Progenitor cell of endocrine pancreas (in vitro differentiated cells): ENCODE measurements at places on chromosomes 5 and 9.

DNA sequence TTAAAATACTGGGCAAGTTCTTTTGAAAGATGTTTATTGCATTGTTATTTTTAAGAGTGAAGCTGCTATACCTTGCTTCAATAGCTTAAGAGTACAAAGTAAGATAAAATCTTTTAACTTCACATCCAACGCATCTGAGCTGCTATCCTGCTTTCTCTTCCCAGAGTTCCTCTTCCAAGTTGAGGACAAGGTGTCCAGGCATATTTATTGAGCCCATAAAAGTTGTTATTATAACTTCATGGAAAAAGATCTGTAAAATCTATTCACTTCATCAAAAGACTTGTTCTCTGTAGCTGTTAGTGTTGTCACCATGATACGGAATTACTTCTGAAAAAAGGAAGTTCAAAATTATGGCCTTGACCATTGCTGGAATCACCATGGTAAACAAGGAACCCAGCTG is 306.2 kb upstream of the ELAVL2 start:
- no peak for DNase-seq

GRCh38 chr5:60287174-60287771 is 393.7 kb upstream of the PDE4D start:
- no peak for DNase-seq

DNA sequence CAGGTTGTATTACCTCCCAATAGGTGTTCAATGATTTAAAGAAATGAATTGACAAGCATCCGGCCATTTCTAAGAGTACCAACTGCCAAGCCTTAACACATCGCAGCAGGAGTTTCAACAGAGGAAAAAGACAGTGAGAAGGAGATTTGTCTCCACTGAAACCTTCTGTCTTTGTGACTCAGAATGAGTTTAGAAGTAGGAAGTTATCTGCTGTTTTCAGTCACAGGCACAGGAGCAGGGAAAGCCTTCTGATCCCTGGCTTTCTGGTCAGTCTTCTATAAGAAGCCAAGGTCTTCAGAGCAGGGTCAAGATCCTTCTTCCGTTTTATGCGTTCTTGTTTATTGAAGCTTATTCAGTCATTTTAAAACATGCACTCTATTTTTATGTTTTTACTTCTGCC is 390.7 kb upstream of the PCSK5 start:
- no peak for DNase-seq

DNA sequence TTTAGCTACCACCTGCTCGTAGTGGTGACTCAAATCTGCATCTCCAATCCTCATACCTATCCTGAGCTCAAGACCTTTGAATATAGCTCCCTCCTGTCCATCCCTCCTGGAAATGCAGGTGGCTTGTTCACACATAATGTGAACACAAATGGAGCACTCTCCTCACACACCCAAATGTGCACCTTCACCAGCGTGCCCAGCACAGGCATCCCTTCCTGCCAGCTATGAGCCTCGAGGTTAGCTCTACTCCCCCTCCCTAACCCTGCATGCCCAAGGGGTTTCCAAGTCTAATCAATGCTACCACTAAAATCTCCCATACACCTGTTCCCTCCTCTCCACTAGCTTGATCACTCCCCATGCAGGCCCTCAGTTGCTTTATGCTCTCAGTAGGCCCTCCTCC is 2.2 kb upstream of the TGFBI start:
- no peak for DNase-seq

DNA sequence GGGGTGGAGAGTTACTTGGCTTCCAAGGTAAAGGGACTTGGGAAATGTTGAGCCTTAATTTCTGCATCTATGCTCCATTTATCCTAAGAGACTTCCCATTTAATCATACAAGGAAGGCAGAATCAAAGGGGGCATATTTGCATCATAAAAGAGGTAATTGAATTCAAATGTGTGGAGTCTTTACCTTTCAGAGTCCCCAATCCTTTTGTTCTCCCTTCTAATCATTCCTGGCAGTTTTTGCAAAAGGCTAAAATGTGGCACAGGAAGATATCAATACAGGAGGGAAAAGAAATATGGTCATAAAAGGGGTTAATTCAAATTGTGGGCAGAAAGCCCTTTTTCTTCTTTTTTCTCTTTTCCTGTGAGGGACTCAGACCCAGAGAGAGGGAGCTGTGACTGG is 69.5 kb downstream of the SFXN1 start:
- no peak for DNase-seq

DNA sequence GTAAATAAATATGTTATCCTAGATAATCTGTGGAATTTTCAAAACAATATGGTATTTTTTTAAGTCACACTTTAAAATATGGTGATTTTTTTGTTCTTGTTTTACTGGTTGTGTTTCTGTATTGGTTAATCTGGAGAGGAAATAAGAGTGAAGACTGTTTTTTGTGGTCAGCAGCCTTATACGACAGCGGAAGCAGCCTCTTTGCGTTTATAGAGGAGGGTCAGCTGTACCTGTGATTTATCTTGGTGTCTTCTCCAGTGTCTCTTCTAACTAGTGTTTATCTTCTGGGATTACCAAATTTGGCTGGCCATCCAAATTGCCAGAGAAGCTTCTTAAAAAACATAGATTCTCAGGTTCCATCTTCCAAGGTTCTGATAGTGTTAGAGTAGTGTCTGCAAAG is 58.7 kb downstream of the ICE1 start:
- DNase-seq, result no peak

DNA sequence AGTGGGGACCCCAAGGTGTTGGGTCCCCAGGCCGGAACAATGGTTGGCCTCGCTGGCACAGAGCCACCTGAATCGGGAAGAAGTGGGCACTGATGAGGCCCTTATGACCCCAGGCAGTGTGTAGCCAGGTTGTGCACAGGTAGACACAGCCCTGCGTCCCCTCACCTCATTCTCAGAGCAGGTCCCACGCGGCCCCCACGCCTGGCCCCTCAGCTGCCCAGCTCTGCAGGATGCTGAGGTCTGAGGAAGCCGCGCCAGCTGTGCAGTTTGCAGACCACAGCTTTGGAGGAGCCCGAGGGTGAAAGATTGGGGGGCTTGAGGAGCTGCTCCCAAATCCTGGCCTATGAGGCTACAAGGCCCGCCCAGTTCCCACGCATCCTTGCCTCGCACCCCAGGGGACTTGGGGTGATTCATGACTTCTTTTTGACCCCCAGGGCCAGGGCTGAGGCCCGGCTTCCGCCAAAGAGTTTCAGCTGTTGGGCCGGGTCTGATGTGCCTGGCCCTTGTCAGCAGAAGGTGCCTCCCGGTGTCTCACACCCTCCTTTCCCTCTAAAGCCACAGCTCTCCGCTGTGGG is 87.8 kb upstream of the PHYKPL start:
- DNase-seq, result no peak

DNA sequence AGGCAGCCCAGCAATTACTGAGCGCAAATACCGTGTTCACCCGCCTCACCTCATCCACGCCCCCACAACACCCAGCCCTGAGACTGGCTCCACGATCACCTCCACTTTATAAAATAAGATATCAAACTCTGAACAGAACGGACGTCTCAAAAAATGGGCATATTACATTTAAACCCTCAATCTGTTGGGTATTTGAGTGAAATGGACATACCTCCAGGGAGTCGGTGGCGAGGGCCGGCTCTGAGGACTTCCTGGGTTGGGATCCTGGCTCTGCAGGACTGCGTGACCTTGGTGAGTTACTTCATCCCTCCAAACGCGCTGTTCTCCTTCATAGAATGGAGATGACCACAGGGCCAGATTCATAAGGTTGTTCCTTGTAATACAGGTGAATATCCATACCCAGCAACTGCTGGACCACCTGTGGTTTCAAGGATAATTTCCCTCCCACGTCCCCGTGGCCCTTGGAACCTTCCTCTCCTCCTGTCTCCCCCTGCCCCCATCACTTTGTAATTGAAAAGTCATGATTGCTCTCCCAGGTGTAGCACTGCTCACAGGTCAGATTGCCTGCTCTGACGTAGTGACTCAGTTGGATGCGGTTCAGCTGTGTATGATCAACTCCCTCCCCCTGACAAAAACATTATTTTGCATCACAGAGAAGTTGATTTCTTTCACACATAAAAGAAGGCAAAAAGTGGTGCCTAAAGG is 135.6 kb downstream of the KCNIP1 start:
- DNase-seq, result no peak

DNA sequence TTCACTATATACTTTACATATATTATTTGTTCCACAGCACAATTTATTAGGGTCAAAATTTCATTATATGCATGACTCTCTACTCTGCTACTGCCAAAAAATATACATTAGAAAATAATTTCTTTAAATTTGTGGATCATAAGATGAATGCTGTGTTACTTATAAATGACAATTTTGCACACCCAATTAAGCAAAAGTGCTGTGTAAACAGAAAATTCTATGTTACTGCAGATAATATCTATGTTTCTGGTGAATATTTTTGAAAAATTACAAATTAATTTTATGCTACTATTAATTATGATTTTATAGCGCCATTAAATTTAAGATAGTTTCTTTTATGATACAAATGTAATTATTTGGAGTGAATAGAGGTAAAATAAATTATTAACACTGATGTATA is 59.8 kb upstream of the GABRA6 start:
- DNase-seq, result no peak

GRCh38 chr9:122374885-122375420 is 4.1 kb downstream of the PTGS1 start:
- no peak for DNase-seq

DNA sequence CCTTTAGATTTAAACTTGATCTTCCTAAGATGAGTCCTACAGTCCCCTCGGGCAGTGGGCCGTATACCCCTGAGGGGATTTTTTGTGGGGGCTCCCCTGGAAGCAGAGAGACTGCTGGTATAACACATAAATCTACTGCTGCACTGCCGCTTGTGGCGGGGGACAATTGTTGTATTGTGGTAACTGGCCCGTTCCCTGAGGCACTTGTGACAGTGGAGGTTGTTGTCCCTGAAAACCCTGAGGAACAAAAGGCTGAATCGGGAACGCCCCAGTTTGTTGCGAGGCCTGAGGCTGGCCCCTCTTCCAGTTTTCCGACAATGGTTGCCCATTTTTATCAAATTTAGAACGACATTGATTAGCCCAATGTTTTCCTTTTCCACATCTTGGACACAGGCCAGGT is 4.7 kb upstream of the TMEM141 start:
- no peak for DNase-seq

GRCh38 chr5:143562935-143563334 is 159.4 kb upstream of the NR3C1 start:
- DNase-seq, result no peak

- no peak for DNase-seq
Measured at GRCh38 chr9:84424931-84425330, 84.4 kb upstream of the SLC28A3 start.

GRCh38 chr9:73441890-73442818 is 290.5 kb downstream of the ANXA1 start:
- no peak for DNase-seq

GRCh38 chr9:38768351-38768761 is 48.4 kb upstream of the FAM240B start:
- no peak for DNase-seq

- no peak for DNase-seq
Measured at GRCh38 chr5:137218471-137218870, 280.7 kb downstream of the SPOCK1 start.

DNA sequence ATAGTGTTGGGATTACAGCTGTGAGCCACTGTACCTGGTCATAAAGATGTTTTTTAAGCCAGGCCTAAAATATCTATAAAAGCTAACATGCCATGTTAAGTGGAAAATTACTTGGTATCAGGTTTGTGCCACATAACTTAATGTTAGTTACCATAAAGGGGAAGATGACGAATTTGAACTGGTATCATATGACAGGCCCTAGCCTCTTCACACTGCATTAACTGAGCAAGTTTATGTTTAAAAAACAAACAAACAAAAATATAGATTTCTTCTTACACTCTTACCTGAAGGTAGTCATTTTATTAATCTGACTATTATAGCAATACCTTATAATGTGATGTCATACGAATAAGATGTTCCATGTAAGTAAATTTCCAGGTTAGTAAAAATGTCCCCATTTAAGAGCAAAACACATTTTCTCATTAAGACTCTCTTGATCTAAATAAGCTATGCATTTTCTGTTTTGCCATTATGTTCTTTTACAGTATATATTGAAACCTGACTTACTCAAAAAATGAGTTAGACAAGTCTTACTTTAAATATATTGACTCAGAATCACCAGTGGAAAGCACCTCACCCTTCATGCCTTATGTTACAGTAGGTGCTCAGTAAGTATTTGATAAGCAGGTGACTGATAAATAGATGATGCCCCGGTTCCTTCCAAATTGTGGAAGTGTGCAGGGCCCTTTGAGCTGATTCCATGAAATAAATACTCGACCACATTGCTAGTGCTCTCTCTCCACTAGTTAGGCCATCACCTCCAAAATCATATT is 125.4 kb downstream of the CDC42SE2 start:
- no peak for DNase-seq

- peak; percentile 60 for DNase-seq
Measured at GRCh38 chr5:178232124-178232919, at the start of gene PHYKPL. Gene PHYKPL, minus strand, starts transcription at chr5:178232802. Its CDS starts 252 bp downstream, at chr5:178232550.

DNA sequence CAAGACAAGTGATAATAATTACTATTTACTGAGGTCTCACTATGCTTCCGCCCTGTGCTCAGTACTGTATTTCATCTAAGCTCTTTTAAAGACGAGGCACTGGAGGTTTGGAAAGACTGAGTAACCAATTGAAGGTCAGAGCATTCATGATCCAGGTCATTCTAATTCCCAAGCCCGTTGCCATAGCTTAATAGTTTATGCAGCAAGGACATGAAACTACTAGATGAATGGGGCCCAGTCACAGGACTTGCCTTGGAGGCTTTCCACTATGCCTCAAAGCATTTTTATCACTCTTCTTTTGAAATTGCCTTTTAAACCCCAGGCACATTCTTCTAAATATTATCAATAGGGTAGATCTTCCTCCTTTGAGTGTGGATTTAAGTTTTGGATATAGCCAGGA is 17.2 kb upstream of the NFIB start:
- DNase-seq, result no peak
